CD4-positive, alpha-beta memory T cell (primary cell): ENCODE measurements at places on chromosomes 16 and 17.
A peak's percentile ranks its signal among the peaks of the same experiment; 100 is the strongest.

DNA sequence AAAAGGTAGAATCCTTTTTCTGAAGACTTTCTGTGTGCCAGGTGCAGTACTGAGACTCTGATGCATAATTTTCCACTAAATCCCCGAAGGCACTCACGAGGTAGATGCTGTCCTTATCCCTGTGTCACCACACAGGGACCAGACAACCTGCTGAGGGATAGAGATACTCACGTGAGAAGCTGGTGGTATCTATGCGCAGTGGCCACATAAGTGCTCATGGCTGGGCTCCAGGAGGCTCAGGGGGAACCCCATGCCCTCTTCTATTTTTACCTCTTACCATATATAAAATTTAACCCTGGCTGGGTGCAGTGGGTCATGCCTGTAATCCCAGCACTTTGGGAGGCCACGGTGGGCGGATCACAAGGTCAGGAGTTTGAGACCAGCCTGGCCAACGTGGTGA, 38.3 kb downstream of the NT5M start:
- DNase-seq = no peak

- no peak for DNase-seq
Measured at GRCh38 chr17:38619451-38619795, 13.7 kb upstream of the SRCIN1 start.

GRCh38 chr16:54503011-54503855, 216.6 kb upstream of the IRX3 start:
- no peak for DNase-seq

DNA sequence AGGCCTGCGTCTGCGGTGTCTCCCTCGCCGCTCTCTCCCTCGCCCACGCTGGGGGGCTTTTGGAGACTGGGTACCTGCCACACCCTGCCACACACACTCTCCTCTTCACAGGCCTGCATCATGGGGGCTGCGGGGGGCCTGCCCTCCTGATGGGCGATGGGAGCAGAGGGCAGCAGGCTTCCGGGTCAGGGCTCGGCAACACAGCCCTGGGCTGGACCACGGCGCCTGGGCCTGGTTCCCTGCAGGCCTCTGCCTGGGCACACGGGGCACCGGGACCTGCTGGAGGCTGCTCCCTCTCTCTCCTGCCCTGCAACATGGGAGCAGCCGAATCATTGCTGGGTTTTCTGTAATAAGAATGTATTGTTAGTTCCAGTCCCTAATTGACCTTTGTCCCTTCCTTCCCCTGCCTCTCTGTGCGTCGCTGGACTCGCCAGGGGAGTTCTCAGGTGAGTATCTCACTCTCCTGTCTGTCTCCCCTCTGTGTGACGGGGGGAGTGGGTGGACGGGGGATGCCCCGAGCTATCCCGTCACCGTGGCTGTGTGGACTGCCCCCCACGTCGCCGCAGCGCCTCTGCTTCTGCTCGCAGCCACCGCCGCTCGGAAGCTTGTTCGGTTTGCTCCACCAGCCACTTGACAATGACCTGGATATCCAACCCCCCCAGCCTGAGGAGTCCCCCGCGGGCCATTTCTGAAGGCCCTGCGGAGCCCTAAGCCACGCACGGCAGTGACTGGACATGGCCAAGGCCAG, 13.5 kb downstream of the NME3 start:
- DNase-seq = no peak

DNA sequence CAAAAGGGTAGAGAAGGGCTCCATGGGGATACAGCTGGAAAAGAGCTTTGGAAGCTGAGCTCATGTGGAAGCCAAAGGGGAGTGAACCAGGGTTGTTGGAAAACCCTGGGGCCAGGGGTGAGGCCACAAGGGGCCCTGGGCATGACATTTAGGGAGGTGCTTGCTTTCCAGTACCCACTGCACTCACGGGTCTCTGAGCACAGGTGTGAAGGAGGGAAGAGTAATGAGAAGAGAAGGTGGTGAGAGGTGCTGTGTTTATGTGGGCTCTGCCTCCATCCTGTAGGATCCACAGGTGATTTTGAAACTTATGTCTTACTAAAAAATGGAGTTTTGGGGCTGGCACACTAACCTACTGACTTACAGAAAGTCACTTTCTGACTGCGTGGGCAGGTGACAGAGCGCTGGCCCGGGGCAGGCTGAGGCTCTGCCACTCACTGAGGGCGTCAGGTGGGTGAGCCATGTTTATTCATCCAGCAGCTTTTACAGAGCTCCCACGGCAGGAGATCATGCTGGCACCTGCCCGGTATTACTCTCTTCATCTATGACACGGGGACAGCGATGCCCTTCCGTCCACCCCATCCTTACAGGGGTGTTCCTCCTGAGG, 18.9 kb downstream of the KSR1 start:
- DNase-seq = peak; percentile 49

DNA sequence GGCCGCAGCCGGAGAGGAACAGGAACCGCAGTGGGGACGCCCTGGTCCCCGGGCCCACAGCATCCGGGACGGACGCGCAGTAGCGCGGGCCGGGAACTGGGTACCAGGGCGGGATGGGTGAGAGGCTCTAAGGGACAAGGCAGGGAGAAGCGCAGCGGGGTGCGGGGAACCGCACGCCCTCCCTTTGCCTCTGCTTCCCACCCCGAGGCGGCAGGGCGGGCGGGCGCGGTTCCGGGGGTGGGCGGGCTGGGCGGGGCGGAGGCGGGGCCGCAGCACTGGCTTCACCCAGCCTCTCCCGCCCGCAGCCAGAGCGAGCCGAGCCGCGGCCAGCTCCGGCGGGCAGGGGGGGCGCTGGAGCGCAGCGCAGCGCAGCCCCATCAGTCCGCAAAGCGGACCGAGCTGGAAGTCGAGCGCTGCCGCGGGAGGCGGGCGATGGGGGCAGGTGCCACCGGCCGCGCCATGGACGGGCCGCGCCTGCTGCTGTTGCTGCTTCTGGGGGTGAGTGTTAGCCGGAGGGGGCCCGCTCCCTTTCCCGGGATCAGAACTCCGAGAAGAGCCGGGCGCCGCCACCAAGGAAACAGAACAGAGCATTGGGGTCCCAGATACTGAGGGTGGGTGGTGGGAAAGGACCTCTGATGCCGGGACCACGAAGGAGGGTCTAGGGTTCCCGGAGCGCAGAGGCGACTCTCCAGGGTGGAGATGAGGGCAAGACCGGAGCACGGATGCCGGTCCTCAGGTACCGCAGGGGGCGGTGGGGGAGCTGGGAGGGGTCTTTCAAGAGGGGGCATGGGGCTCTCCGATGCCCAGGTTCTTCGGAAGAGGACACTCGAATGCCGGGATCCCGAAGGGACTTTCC, at the start of gene NGFR:
TSS of gene NGFR (plus strand) at position 308 of the 856 bp plus-strand sequence. CDS start at position 433, 125 bp downstream.
- DNase-seq = peak; percentile 43

GRCh38 chr17:78423961-78424675, 45.7 kb downstream of the PGS1 start:
- no peak for DNase-seq

DNA sequence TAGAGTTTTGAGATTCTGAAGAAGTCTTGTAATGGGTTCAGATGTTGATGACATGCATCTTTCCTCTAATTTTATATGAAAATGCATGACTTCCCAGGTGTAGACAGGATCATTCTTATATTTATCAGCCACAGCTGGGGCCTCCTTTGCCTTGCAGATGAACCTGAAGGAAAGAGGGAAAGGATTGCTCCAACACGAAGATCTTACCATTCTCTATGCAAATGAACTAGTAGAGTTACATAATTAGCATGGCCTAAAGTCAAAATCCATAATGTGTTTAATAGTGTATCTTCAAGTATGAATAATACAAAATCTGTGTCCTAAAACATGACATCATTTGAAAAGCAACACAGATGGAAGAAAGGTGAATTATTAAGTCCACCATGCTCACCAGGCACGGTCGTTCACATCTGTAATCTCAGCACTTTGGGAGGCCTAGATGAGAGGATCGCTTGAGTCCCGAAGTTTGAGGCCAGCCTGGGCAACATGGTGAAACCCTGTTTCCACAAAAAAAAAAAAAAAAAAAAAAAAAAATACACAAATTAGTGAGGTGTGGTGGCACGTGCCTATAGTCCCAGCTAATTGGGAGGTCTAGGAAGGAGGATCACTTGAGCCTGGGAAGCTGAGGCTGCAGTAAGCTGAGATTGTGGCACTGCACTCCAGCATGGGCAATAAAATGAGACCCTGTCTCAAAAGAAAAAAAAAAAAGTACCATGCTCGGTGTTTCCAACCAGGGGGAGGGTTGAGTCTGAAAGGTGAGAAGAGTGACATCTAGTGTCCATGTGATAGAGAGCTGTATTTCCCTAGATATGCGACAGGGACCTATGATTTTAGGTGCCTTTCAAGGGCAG, 6.3 kb downstream of the VWA3A start:
- peak; percentile 43 for DNase-seq

GRCh38 chr17:73947966-73948355, 255.5 kb upstream of the RPL38 start:
- DNase-seq = no peak

GRCh38 chr17:40253565-40253964, 34.1 kb upstream of the CDC6 start:
- no peak for DNase-seq

- DNase-seq = no peak
Measured at GRCh38 chr17:19958023-19958422, 19.6 kb downstream of the AKAP10 start.

DNA sequence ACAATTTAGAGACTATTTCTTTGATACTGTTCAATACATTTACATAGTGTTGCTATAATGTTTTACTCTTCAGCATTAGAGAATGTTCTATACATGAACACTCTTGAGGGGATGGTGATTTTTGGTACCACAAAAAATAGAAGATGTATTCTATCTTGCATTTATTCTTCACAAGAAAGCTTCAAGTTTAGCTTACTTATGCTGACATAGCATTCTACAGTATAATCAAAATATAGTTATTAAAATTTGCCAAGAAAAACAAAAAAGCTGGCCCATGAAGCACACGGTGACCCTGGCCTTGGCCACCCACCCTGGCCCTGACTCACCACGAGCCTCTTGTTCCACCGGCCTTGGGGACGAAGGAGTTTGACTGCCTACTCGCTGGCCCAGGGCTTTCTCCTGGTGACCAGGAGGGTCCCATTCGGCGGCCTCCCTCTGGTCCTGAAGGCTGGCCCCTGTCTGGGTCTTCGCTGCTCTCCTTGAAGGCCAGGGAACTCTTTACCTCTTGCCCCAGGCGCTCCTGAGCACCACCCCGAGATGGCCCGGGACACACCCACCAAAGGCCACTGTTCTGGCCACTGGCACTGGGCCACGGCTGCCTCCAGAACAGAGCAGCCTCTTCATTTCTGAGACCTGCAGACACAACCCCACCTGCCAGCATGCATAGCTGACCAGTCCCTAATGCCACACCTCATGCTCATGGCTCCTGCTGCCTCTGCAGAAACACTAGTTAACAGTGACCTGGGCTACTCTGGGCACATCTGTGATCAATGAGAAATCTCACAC, 22.5 kb upstream of the ICAM2 start:
- no peak for DNase-seq

DNA sequence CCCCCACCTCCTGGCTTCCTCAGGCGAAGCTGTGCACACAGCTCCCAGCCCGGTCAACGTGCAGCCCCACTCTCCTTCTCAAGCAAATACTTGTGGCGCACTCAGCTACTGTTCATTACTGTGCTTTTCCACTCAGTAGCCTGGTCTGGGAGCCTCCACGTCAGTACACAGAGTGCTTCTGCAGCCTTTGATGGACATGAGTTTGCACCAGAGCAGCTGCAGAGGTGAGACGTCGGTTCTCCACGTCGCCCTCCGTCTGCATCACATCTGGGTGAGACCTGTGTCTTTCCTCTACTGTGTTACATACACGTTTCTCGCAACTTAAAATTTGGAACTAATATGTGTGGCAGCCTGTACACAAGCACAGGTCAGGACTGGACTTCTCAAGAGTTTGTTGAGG, 334.3 kb downstream of the C16orf95 start:
- no peak for DNase-seq

DNA sequence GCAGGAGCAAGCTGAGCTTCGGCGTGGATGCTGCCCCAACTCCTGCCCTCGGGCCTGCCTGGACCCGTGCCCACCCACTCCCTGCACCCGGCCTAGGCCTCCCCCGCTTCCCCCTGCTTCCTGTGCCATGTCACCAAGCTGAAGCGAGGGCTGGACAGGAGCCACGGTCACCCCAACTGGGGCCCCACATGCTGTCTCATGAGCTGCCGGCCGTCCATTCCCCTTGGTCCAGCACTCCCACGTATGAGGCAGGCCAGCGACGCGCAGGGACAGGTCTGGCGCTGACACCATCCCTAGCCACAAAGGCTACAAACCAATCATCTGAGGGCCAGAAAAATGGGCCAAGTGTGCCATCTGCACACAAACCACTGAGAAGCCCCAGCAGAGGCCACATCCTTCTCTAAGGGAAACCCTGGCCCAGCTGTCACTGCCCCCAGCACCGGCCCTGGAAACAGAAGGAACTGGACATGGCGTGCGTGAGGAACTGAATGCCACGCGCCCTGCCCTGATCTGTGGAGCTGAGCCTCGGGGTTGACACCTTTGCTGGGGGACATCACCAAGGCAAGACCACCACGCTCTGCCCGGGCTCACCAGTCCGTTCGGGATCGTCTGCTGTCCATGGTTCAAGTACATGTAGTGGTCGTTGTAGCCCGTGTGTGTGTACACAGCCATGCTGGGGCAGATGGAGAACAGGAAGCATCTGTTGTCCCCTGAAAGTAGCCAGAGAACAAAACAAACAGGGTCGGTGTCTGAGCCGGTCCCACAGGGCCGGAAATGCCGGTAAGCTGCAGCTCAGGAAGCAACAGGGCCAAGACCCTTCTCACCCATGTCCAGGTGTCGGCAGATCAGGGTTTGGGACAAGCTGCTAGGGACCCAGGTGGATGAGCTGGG, 22.2 kb downstream of the MEAK7 start:
- DNase-seq = no peak

DNA sequence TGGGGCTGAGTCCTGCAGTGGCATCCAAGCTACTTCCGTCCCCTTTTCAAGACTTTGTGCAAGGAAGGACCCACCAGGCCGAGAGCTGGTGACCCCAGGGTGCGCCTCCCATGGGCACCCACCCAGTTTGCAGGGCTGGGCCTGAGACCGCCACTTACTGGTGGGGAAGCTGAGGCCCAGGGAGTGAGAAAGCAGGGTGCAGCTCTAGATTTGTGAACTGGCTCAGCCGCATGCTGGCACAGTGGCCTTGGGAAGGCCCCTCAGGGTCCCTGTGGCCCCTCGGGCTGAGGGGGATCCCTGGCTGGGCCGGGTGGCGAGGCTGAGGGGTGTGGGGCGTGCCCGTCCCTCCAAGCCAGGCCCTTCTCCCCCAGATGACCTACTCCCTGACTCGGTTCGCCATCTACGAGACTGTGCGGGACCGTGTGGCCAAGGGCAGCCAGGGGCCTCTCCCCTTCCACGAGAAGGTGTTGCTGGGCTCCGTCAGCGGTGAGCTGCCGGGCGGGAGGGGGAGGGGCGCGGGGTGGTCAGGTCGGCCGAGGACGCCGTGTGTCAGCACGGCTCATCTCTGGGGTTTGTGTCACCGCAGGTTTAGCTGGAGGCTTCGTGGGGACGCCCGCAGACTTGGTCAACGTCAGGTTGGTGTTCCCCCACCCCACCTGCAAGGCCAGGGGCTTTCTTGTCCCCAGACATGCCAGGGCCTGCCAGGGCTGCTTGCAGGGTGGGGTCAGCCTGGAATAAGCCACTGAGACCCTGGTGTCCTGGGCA, 3.2 kb downstream of the SLC25A10 start:
- DNase-seq = no peak
